Mucosa of gallbladder (tissue), 1 donor: ENCODE measurements at places on chromosomes 2 and 18. TPM values are rescaled to one million over a fixed set of nuclear protein-coding genes. Genes with fewer than 3 reads are reported as not detected.

DNA sequence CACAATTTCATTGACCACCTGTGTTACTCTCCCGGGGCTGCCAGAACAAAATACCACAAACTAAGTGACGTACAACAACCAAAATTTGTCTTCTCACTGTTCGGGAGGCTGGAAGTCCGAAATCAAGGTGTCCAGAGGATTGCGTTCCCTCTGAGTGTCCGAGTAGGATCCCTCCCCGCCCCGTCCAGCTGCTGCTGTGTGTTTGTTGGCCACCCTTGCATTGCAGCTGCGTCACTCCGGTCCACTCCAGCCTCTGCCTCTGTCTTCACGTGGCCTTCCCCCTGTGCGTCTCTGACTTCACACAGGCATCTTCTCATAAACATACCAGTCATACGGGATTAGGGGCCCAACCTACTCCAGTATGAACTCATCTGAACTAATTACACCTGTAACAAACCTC, 251.8 kb upstream of the SMIM21 start:
- DNase-seq = peak; percentile 32

GRCh38 chr2:196171946-196172345, 568 bp upstream of the STK17B start:
- DNase-seq = no peak

GRCh38 chr18:78768221-78768620, 211.4 kb upstream of the SALL3 start:
- peak; percentile 50 for DNase-seq

DNA sequence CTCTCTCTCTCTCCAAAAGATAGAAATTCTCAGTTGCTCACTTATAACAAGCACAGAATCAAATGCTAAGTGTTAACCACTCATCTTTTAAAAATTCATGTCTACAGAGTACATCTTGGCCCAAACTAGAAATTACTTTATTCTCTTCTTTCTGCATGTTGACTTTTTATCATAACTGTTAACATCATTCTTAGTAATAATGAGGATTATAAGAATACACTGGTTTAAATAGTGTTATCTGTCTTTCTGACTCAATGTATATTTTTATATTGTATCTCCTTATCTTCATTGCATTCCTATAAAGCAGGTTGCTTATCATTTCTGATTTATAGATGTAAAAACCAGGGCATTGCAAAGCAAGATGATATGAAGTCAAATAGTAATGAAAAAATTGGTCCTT, 17.8 kb upstream of the KLF7 start:
- DNase-seq = no peak

DNA sequence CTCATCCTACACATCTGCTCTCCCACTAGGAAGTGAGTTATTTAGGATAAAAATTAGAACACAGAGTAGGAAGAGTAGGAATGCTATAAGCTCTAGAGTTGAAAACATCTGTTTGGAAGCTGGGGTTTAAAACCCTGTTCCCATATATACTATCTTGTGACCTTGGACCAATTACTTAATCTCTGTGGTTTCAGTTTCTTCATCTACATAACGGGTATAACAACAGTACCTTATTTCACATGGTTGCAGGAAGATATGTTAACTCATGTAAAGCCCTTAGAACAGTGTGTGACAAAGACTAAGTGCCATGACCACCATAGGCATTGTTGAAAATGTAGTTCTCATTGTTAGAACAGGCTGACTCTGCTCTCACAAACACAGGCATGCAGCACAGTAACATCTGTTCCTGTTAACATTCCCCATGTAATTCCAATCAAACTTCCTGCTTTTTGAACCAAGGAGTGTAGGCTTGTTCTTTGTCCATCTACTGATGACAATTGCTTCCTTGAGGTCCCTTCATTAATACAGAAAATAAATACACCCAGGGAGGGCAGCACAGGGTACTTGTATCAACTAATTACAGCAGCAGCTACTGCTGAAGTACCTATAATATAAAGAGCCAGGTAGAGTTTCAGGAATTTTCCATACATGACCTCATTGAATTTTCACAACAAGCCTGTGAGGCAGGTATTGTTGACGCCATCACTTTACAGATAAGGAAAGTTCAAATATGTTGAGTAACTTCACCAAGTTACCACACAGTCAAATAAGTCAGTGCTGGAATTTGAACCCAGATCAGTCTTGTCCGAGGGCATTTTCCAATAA, 204.2 kb downstream of the L3MBTL4 start:
- DNase-seq = no peak

DNA sequence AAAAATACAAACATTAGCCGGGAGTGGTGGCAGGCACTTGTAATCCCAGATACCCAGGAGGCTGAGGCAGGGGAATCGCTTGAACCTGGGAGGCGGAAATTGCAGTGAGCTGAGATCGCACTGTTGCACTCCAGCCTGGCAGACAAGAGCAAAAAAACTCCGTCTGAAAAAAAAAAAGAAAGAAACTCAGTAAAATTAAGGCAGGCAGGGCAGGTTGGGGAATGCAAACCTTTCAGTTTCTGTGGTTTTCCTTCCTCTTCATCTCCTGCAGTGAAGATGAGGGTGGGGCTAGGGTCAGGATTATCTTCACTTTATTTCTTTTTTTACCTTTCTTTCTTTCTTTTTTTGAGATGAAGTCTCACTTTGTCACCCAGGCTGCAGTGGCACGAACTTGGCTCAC, 43.2 kb upstream of the PSME4 start:
- no peak for DNase-seq

- DNase-seq = no peak
Observed at GRCh38 chr18:73888565-73888964, 259.1 kb downstream of the FBXO15 start.

DNA sequence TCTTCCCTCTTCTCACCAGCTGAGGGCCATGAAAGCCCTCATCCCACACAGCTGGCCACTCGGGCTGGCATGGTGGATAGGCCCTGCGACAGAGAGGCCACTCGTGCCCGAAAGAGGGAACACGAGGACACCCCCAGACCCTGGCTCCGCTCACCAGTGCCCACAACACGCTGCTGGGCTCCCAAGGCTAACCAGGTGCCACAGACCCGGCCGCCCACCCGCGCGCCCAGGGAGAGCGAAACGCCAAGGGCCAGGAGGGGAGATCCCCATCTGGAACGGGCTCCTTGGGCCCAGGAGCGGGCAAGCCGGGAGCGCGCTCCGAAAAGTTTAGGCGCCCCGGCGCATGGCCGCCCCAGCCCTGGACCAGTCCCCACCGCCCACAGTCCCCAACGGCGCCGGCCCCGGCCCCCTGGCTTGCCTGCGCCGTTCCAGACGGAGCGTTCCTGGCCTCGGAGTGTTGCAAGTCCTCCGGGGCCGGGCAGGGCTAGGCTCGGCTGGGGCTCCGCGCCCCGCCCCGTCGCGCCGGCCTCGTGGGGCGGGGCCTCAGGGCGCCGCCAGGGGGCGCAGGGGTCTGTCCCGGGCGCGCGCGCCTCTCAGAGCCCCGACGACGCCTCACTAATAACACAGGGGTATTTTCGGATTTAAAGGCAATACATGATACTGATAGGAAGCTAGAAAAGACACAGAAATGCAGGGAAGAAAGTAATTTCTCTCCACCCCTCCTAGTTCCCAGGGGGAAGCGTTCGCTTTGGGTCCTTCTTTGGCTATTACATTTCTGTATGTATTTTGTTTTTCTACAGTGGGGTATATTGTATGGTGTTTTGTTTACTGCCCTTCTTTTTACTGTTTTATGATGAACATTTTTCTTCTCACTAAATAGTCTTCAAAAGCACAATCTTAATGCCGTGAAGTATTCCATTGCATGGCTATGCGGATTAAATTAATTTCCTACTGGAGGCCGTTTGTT, at the start of gene TMBIM1:
TMBIM1 (minus strand) TSS at position 456 of the 967 bp plus-strand sequence. CDS start 10,362 bp downstream, outside the sequence.
- peak; percentile 77 for DNase-seq

- DNase-seq = no peak
Observed at GRCh38 chr2:43325107-43325811, 98.9 kb upstream of the ZFP36L2 start.

DNA sequence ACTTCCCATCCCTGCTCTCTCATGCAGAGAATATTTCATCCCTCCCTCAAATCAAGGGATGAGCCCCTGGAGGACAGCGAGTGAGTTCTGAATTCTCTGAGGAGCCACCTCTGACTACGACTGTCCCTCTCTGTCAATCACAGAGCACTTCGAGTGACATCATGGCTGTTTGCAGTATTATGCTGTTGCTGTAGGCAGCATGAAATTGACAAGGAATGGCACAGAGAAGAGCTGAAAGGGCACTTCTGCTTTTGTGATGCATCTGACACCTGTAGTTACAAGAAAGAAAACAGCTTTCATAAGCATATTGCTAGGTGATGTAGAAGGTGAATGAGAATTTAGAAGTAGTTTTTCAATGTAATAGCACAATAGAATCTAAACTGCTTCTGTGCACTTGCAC, 166.9 kb downstream of the ARHGAP15 start:
- no peak for DNase-seq

GRCh38 chr18:65498605-65499004, 252.2 kb upstream of the CDH7 start:
- no peak for DNase-seq

DNA sequence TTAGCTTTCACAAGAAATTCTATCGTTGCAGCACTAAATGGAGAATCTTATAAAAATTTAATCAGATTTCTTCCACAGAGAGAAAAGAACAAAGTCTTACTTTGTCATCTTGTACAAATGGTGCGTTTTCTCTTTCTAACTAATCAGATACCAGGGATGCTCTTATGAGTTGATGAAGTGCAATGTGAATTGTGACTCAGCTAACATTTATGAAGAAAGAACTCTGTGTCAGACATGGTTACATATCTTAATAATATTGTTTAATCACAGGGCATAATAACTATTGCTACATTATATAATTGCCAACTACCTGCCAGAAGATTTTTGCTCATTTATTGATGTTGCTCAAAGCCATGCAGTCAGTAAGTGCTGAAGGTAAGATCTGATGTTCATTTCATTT, 465.0 kb downstream of the CCDC85A start:
- DNase-seq = no peak

DNA sequence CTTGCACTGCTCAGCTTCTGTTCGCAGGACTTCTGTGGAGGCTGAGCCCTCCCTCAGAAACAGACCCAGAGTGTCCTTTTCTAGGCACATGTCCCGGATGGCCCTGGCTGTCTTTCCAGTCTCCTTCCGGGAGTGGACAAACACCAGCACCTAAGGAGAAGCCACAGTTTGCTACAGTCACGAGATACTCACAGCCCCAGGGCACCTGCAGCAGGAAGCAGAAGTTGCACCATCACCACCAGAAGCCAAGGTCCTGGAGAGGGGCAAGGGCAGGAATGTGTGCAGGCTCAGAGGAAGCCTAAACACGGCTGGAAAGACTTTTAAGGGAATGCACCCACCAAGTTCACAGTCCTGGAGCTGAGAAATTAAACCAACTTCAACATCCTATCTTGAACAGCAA, 13.6 kb downstream of the SNRNP200 start:
- no peak for DNase-seq

- DNase-seq = no peak
Observed at GRCh38 chr2:62704654-62705006, 883 bp upstream of the EHBP1 start.

GRCh38 chr2:64718250-64718885, 64.7 kb upstream of the SERTAD2 start:
- no peak for DNase-seq

DNA sequence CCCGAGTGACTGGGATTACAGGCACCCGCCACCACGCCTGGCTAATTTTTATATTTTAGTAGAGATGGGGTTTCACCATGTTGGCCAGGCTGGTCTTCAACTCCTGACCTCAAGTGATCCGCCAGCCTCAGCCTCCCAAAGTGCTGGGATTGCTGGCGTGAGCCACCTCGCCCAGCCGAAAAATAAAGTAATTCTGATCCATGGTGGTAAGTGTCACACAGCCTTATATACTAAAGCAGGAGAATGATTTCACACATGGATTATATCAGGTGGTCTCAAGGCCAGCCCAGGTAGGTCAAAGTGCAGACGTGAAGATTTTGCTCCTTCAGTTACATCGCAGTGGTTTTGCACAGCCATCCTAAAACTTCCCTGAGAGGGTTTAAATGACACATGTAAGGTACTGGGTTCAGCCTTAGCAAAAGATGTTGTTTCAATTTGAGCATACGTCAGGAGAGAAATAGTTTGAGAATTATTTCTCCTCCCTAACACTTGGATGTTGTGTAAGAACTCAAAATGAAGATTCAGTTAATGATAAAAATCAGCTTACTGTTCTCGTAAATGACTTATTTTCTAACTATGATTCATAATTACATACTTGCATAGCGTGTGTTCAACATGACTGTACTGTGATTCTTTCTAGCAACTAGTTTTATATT, 93.0 kb upstream of the SLC39A10 start:
- DNase-seq = no peak

GRCh38 chr2:145258903-145259579, 739.1 kb upstream of the ZEB2 start:
- no peak for DNase-seq

- DNase-seq = no peak
Observed at GRCh38 chr18:39620551-39621168, 2055.1 kb upstream of the CELF4 start.

DNA sequence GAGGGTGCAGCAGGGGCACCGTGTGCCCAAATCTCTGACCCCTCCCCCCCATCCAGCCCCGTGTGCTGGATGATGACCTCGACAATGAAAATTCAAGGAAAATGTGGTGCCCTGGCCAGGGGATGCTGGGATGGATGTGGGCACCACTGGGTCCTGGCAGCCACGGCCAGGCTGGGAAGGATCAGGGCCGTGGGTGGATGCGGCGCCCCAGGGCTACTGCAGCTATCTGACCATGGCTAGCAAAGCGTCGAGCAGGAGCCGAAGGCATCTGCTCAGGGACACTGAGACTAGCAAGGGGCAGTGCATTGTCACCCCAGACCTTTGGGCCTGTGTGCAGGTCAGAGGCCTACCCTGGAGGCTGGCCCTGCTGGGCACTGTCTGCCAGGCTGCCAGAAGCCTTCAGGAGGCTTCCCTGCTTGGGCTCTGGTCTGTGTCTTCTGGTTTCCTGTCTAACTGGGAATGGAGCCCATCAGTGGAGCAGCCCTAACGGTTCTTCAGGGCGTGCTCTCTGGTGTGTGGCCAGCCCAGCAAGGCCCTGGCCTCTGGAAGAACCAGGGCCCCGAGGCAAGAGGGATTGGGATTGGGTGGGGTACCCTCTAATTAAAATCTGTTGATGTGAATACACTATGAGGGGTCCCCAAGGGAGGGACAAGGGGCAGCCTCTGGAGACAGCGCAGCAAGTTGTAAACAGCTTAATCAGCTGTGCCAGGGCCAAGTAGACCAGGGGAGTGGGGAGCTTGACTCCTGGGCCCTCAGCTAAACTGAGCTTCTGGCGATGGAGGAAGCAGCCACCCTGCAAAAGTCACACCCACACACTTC, 98.0 kb downstream of the STPG4 start:
- DNase-seq = peak; percentile 52

- no peak for DNase-seq
Observed at GRCh38 chr2:99072551-99072950, 69.0 kb upstream of the C2orf15 start.

The TNS1 gene
- 469 TPM for total RNA-seq

The MAP3K20 gene
- total RNA-seq = 90.0 TPM

The SERPINB10 gene
- total RNA-seq = not detected

The SFTPB gene
- 11.5 TPM for total RNA-seq

The COLEC12 gene
- total RNA-seq = 4.9 TPM

The DUSP19 gene
- 7.9 TPM for total RNA-seq

The BCL2 gene
- total RNA-seq = 18.5 TPM

The SLC19A3 gene
- total RNA-seq = 87.4 TPM

The ELP2 gene
- 65.5 TPM for total RNA-seq

The LYPD1 gene
- 14.6 TPM for total RNA-seq

The CD8B2 gene
- 0.09 TPM for total RNA-seq

The CYP27A1 gene
- 20.4 TPM for total RNA-seq

The SLC38A11 gene
- 63.3 TPM for total RNA-seq

The IKZF2 gene
- 12.7 TPM for total RNA-seq

The CPO gene
- 0.23 TPM for total RNA-seq

The ZBTB14 gene
- 14.1 TPM for total RNA-seq
